ENCODE measurements at places on chromosomes 2 and 18.

DNA sequence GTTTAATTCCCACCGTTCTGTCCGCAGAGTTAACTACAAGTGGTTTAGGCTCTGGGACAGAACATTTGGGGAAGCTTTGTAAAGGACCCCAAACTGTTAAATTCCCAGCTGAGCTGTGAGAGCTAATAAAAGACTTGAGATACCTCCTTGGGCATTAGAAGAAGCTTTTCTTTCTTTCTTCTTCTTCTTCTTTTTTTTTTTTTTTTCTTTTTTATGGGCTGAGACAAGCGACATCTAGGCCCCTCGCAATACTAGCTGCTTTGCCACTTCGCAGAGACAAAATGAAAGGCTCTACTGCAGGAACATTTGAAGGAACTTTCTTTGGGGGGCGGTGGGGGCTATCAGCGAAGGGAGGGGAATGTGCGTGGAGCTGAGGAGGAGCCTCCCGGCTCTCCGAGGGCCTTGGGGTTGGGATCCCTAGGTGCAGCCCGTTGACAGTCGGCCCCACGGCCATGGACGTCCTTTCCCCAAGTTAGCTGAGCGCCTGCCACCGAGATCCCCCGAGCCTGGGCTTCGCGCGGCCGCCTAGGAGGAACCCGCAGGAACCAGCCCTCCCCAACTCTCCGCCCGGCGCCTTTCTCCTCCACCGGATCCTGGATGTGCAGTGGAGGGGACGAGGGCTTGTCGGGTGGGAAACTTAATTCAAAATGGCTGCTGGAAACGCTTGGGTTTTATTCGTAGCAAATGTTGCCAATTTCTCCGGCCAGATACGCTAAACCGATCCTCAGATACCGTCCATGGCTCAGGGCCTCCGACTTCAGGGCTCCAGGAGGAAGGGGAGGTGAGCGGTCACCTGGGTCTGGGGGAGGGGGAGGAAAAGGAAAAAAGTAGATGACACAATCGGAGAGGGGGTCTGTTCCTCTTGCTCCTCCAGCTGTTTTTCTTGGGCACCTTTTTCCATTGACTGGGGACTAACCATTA is 4.2 kb downstream of the MEIS1 start:
- no peak for DNase-seq

DNA sequence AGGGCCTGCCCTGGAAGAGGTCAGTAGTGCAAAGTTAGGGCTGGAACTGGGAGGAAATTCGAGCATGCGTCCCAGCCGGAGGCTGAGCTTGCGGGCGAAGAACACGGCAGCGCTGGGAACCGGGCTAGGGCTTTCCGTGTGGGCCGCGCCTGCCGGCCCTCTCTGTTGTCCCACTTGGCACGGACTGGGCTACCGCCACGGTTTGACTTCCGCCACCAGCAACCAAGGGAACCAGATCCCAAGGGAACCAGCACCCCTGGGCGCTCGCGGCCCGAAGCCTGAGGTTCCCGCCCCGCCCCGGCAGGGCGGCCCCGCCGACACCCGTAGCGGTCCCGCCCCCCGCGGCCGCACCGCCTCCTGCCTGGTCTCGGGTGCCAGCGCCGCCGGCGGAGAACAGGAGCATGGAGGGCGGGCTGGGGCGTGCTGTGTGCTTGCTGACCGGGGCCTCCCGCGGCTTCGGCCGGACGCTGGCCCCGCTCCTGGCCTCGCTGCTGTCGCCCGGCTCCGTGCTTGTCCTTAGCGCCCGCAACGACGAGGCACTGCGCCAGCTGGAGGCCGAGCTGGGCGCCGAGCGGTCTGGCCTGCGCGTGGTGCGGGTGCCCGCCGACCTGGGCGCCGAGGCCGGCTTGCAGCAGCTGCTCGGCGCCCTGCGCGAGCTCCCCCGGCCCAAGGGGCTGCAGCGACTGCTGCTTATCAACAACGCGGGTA is at the start of gene SPR:
Gene SPR, plus strand, starts transcription at position 377 of the 708 bp plus-strand sequence. Its CDS starts 25 bp downstream, at position 402.
- no peak for DNase-seq

DNA sequence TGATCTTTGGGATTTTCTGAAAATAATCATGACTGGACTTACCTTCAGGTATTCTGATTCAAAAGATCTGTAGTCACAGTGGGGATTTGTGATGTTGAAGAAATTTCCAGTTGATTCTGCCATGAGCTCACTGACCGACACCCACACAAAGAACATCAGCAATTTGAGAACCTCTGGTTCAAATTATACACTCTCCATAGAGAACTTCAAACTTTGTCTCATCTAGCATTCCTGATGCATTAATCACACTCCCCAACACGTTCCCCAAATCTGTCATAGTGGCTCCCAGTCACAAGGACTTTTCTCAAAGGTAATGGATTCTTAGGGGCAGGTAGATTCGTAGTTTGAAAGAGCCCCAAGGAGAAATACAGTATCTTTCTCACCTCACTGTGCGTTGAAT is 584.3 kb downstream of the FBXO15 start:
- DNase-seq, result no peak

GRCh38 chr2:23900541-23901322 is 26.2 kb downstream of the ATAD2B start:
- DNase-seq, result no peak

DNA sequence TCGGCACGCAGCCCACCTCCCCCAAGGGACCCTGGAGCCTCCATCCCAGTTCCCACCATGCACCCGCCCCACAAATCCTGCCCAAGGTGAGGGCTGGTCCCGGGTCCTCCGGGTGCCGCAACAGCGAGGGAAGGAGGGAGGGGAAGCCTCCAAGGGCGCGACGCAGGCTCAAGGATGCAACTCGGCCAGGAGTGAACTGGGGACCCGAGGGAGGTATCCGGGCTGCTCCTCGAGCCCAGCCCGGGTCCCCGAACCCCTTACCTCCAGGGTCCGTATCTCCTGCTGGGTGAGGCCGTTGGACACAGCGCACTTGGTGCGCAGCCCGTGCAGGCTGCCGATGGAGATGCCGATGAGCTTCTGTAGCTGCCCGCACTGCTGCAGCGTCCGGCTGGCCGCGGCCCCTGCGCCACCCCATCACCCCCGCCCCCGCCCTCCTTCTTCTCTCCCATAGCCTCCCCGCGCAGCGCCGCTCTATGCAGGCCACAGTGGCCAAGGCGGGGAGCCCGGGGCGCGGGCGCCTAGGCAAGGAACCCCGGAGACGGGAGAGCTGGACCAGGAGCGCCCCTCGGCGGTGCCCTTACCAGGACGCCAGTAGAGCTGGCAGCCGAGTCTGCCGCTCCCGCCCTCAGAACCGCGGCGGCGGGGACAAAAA is 124.1 kb downstream of the ANKRD30BL start:
- DNase-seq, result no peak

GRCh38 chr2:239247401-239248245 is 153.2 kb downstream of the HDAC4 start:
- DNase-seq, result no peak

DNA sequence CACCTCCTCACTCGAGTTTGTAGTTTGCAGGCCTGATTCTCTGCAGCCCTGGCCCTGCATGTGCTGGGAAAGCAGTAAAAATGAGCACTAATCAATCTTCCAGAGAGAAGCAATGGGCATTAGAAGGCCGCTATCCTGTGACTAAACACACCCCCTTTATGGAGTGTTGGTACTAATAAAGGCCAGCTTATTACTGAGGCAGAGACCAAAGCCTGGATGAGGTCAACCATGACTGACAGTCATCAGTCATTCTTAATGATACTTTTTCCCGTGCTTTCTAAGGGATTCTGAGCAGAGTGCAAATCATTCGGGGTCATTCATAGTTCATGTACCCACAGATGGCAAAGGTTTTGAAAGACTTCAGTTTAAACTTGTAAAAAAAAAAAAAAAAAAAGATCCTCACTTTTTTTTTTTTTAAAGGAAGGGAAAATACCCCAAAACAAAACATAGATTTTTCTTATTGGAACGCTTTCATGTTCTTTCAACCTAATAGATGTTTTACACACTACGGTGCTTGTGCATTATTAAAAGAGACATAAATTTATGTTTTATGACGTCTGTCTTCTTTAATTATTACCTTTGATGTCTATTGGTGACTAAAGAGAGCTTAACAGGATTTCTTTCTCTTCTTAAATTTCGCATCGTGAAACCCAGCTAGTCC is 13.2 kb downstream of the TSHZ1 start:
- DNase-seq, result no peak

- DNase-seq, result no peak
Observed at GRCh38 chr18:76546436-76546835, 51.4 kb upstream of the ZNF516 start.

- no peak for DNase-seq
Observed at GRCh38 chr2:225319872-225320271, 79.6 kb upstream of the NYAP2 start.

- no peak for DNase-seq
Observed at GRCh38 chr2:30271301-30271700, 40.0 kb downstream of the LBH start.

DNA sequence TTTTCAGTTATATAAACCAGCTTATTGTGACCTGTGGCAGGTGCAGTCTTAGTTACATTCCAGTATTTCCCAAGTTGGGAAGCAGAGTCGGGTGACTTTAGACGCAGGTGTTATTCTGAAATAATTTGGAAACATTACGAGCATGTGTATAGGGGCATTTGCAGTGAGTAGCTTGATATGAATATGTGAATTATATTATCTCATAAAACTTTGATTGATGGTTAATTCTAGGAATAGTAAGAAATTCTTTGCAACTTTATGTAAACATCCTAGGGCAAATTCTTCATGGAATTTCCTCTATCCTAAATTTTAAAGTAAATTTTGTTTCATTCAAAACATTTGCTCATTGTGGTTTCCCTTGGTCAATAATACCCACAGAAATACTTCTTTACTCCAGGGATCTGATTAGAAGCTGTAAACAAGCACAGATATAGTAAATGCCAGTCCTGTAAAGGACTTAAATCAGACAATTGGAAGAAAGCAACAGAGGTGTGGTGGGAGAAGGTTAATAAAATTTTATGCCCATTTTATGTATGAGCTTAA is 580.6 kb upstream of the CDH2 start:
- no peak for DNase-seq

GRCh38 chr2:115560666-115561065 is 1118.2 kb downstream of the DPP10 start:
- no peak for DNase-seq

GRCh38 chr2:234425639-234426603 is 71.0 kb downstream of the ARL4C start:
- DNase-seq, result no peak

- no peak for DNase-seq
Observed at GRCh38 chr2:236971919-236972381, 113.7 kb upstream of the COPS8 start.

GRCh38 chr18:14912967-14913366 is 165.0 kb downstream of the ANKRD30B start:
- DNase-seq, result no peak

GRCh38 chr2:120509213-120509815 is 163.4 kb downstream of the INHBB start:
- no peak for DNase-seq

DNA sequence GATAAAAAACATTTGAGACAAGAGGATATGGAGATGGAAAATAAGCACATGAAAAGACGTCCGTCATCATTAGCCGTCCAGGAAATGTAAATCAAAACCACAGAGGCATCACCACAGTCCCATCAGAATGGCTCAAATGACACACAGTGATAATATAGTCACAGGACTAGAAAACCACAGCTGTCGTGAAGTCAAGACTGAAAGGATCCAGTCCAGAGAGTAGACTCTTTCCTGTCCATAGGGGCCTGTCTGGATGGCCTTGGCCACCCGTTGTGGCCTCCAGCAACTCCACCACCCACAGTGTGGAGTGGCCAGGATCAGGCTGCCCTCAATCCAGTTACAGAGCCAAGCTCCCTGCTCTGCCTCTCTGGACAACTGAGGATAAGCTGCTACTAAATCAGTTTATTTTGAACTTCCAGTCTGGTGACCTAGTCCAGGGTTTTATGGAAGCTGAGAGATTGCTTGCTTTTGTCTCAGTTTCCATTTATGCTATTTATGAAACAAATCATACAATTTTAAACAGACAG is 60.4 kb downstream of the RHOB start:
- no peak for DNase-seq

GRCh38 chr18:58645398-58645797 is 16.5 kb upstream of the ALPK2 start:
- DNase-seq, result no peak

- no peak for DNase-seq
Observed at GRCh38 chr2:37827455-37827854, 97.6 kb upstream of the RMDN2 start.

DNA sequence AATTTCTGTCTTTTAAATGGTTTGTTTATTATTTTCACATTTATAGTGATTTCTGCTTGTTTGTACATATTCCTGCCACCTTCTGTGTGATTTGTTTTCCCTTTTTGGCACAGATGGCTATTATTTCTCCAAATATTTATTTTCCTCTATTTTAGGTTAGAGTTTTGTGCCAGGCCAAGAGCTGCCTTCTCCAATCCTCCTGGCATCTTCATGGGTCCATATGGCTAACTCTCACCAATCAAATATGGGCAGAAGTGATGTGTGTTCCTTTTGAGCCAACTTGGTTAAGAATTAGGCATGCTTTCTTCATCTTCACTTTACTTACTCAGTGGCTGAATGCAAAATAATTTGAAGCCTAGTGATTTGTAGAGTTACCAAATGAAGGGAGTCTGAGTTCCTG is 697.1 kb upstream of the CELF4 start:
- DNase-seq, result no peak

DNA sequence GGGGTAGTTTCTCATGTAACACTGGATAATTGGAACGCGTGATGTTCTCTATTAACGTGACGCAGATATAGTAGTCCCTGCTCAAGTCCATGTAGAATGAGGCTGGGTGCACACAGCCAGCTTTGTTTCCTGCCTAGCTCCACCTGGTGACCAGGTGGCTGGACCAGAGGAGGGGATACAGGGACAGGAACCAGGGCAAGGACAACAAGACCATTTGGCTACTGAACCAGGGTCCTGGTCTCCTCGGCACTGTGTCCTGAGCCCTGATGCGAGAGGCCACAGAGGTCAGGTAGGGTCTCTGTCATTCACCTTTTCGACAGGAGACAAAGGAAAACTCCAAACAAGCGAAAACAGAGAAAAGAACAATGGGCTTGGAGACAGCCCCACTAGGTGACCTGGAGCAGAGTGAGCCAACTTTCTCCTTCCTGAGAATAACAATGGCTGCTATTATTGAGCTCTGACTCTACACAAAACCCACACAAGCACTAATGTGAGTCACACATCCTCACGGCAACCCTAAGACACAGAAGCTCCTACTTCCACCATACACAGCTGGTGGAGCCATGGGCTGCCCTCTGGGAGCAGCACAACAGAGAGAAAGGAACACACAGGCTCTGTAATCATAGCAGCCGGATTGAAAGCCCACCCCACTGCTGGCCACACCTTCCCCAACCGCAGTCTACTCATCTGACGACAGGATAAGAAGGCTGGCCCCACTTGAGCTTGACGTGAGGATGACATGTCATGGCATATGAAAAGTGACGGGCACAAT is 67.3 kb upstream of the TEX51 start:
- no peak for DNase-seq
